ENCODE measurements at places on chromosomes 1 and 21. TPM values are rescaled to one million over a fixed set of nuclear protein-coding genes. Genes with fewer than 3 reads are reported as not detected.

Gene PFKFB2
- 14.6 TPM for polyA plus RNA-seq

DNA sequence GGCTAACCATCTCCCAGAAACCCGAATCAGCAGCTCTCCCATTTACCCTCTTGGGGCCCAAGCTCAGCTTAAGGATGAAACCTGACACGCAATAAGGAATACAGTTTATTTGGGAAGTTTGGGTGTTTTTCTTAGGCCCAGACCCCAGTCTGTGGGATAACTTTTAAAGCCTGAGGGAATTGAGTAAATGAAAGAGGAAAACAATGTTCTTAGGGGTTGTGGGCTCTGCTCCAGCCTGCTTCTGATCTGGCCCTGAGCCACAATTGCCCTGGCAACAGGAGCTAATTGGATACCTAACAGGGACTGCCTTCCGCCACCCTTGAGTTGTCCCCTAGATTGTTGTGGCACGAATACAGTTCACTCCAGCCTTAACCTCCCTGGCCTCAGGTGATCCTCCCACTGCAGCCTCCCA is 20.1 kb downstream of the DYRK3 start:
- DNase-seq = no peak

DNA sequence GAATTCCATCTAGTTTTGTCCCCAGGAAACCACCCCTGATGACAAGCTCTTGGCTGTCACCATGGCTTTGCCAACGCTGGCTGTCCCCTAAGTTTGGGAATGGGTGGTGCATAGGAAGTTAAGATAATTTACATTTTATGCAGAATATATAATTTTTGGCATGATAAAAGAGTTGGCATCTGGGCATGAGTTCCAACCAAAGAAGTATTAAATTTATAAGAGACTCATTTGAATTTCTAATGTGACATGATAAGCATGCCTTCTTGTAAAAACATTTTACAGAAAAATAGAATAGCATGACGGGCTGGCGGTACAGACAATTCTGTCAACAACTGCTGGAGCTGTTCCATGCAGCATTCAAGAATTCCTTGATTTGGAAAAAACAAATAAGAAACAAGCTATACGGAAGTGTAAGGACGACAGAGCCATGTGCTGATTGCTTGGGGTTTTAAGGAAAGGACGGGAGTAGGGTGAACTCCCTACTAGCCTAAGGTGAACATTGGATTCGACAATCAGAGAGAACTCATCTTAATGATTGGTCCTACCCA is 106.8 kb upstream of the C1orf21 start:
- no peak for DNase-seq

DNA sequence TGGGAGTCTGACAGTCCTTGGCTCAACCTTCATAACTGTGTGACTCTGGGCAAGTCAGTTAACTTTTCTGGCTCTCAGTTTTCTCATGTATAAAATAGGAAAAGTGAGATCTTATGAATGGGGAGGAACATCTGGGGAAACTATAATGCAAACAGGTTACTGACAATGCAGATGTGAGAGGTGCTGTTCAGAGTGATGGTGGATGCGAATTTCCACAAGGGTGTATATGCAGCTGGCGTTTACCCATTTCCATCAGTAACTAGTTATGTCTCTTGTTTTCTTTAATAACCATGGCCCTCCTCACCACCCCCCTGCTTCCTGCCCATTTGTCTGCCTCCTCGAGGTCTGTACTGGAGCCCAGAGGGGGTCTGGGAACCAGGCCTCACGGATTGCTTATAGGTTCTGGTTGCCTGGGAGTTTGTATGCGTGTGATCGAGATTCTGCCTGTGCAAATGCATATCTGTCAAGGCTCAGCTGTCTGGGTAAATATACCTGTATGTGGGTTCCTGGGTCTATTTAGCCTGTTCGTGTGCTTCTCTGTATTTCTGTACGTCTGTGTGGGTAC is 44.4 kb downstream of the AHDC1 start:
- no peak for DNase-seq

DNA sequence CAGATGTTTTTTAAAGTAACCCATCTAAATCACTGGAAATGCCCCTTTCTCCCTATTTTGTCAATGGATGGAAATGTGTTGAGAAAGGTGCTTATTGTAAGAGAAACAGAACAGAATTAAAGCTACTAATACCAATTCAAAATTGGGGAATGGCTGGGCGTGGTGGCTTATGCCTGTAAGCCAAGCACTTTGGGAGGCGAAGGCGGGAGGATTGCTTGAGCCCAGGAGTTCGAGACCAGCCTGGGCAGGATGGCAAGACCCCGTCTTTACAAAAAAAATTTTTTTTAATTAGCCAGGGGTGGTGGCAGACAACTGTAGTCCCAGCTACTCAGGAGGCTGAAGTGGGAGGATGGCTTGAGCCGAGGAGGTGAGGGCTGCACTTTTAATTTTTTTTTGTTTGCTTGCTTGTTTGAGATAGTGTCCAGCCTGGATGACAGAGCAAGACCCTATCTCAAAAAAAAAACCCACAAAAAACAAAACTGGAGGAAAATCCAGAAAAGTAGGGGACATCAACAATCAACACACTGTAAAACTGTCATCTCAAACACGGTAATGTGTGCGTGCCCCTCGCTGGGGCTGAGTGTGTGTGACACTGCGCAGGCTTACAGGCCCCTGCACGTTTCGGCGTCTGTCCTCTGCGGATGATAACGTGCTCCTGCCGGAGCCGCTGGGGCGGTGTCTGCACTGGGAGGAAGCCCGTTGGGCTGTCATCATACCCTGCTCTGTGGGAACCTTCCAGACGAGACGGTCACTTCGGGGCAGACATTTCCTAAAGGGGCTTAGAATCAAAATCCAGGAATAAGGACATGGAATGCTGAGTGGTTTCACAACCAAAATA is 11.6 kb upstream of the POFUT2 start:
- DNase-seq = no peak

DNA sequence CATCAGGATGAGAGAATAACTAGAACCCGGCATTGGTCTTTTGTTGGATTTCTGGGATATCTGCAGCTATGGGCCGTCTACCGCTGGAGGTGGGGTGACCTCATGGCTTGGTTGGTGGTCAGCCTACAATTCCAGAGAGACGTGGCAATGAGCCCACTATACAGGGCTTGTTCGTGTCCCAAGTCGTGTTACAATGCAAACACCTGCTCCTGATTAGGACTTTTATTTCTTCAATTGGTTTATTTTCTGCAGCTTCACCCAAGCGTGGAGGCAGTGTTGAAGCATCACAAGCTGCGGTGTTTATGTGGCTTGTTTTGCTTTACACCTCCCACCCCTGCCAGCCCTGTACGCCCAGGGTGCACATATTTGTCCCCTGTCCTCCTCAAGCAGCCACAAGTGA is 211.7 kb upstream of the TMEM51 start:
- no peak for DNase-seq

Data from right lung (tissue), 10 donors.